ENCODE measurements at places on chromosomes 12 and 14. TPM values are rescaled to one million over a fixed set of nuclear protein-coding genes. Genes with fewer than 3 reads are reported as not detected.

Gene RIPK3
- total RNA-seq = not detected

Gene NEUROD4
- total RNA-seq = 0.62 TPM

Gene SLC10A1
- total RNA-seq = not detected

Gene TIMELESS
- 56.3 TPM for total RNA-seq

DNA sequence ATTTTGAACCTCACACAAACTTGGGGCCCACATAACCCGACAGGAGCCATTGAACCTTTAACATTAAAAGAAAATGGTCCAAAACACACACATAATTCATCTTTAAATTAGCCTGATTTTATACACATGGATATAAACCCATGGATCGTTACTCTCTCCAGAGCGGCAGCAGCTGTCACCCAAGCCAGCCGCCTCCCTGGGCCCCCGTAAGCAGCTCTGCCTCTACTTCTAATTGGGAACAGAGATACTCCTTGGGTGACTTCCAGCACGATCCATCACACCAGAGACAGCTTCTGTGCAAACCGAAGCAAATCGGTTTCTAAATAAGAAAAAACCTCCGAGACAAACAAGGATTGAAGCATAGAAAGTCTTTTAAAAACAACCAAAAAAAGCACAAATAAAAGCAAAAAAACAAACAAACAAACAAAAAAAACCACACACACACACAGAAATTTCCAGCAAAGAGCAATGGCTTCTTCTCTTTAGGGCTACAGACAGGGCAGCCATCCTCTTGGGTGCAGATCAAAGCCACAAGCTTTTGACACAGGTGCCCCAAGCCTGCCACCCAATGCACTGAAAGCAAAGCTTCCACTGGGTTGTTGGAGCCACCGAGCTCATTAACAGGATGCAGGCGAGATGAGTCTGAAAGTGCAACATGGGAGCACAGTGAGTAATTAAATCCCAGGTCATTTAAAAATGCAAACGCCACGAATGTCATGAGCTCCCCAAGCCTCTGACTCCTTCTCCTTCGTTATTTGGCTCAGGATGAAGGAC is 156.9 kb downstream of the DPF3 start:
- H3K4me3 ChIP-seq = no peak overlapping the region
- H3K27me3 ChIP-seq = no peaks in the 10 kb centered on the region
- H3K27ac ChIP-seq = no peak overlapping the region
- no peak for DNase-seq
- H3K4me1 ChIP-seq = no peaks in the 10 kb centered on the region
- no peaks in the 10 kb centered on the region for H3K36me3 ChIP-seq

DNA sequence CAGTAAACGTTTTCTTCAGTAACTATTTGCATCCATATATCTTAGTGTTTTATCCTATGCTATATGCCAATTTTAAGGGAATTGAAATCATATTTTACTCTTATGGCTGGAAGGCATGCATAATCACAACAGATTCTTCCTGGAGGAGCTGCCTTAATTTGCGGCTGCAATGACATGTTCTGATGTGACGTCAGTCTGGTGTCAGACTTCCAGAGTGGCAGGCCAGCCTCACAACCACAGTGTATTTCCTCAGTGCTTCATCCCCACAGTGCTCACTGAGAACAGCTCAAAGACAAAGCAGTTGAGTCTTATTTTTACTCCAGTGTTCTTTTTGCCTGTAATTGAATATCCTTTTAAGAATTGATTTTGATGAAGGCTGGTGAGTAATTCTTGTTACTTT is 107.1 kb downstream of the PLEKHA5 start:
- H3K27me3 ChIP-seq = no peaks in the 10 kb centered on the region
- no peak for DNase-seq
- H3K36me3 ChIP-seq = no peaks in the 10 kb centered on the region
- H3K4me1 ChIP-seq = peaks cover 28% of the 10 kb centered on the region
- no peak overlapping the region for H3K27ac ChIP-seq
- no peak overlapping the region for H3K4me3 ChIP-seq

GRCh38 chr14:84885061-84885460 is 644.9 kb upstream of the FLRT2 start:
- no peaks in the 10 kb centered on the region for H3K4me1 ChIP-seq
- no peaks in the 10 kb centered on the region for H3K27me3 ChIP-seq
- no peak for DNase-seq
- H3K4me3 ChIP-seq = no peak overlapping the region
- no peak overlapping the region for H3K27ac ChIP-seq
- H3K36me3 ChIP-seq = no peaks in the 10 kb centered on the region

DNA sequence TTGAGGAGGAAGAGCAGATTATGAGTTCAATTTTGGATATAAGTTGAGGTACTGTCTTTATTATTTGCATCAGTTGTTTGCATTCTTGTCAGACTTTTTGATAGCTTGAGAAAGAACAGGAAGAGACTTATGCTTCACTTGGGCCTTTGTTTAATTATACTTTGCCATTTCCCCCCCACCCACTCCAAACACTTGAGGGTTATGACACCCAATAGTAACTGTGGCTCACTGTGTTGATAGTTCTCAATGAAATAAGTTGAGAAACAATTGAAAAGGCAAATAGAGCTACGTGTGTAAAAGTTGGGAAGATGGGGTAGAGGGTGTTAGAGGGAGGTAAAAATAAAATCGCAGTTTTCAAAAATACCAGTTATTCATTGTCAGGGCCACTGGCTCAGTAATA is 17.7 kb downstream of the NAA30 start:
- no peak overlapping the region for H3K4me3 ChIP-seq
- peaks cover 10% of the 10 kb centered on the region for H3K36me3 ChIP-seq
- no peaks in the 10 kb centered on the region for H3K27me3 ChIP-seq
- H3K4me1 ChIP-seq = no peaks in the 10 kb centered on the region
- no peak overlapping the region for H3K27ac ChIP-seq

- H3K27me3 ChIP-seq = no peaks in the 10 kb centered on the region
- H3K27ac ChIP-seq = no peak overlapping the region
- peak; percentile 58 for DNase-seq
- no peaks in the 10 kb centered on the region for H3K36me3 ChIP-seq
These were observed 149.7 kb upstream of the ARHGAP5 start for GRCh38 chr14:31927348-31927832.

GRCh38 chr12:26636710-26637328 is 196.2 kb downstream of the ITPR2 start:
- no peaks in the 10 kb centered on the region for H3K36me3 ChIP-seq
- H3K4me3 ChIP-seq = no peak overlapping the region
- DNase-seq = no peak

DNA sequence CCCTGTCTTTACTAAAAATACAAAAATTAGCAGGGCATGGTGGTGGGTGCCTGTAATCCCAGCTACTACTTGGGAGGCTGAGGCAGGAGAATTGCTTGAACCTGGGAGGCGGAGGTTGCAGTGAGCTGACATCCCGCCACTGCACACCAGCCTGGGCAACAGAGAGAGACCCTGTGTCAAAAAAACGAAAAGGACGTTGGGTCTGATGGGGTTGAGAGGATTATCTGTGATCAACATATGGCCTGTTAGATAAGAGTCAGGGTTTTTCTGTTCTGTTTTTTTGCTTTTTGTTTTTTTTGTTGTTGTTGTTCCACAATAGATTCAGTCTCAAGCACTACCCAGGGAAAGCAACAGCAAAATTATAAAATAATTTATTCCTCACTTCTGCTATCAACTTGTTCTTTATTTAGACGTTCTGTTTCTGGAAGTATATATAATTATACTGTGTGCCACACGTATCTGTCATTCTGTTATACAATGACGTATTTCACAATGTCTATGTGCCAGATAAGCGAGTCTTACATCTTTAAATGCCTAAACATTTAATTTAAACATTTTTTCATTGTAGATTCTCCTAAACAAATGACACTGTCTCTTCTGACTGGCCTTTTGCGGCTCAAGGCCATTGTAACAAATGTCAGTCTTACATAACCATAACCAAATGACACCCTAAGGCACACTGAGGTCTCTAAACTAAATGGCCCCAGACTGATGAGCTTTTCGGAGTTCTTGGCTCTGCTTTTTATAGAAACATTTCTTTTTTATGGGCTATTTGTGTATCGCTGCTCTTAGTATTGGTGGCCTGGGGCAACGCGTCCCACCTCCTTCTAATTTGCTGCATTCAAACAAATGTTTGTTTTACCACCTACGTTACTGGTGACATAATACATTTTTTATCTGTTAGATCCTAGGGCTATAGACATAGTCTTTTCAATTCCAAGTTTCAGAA is 7.2 kb upstream of the P2RX4 start:
- H3K27me3 ChIP-seq = no peaks in the 10 kb centered on the region
- H3K36me3 ChIP-seq = no peaks in the 10 kb centered on the region
- H3K4me1 ChIP-seq = no peaks in the 10 kb centered on the region
- no peak overlapping the region for H3K4me3 ChIP-seq
- no peak overlapping the region for H3K27ac ChIP-seq
- no peak for DNase-seq

DNA sequence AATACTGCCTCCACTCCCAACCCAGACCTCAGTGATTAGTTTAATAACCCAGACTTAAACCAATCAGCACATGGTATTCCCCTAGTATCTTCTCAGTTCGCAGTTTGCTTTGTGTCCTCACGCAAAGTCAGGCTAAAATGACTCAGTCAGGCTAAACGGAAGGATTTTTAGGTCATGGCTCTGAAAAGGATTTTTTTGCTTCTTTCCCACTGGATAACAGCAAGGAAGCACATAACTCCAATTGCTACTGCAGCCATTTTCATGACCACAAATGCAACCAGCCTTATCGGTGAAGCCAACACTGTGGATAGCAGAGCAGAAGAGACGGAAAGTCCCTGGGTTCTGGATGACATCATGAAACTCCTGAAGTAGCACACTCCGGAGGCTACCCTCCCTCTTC is 67.7 kb downstream of the ZC3H14 start:
- DNase-seq = no peak
- H3K27ac ChIP-seq = no peak overlapping the region
- H3K27me3 ChIP-seq = no peaks in the 10 kb centered on the region

- no peak for DNase-seq
- H3K4me1 ChIP-seq = no peaks in the 10 kb centered on the region
- H3K36me3 ChIP-seq = no peaks in the 10 kb centered on the region
- no peak overlapping the region for H3K27ac ChIP-seq
- H3K27me3 ChIP-seq = no peaks in the 10 kb centered on the region
These were observed 100.5 kb upstream of the SSTR1 start for GRCh38 chr14:38107216-38107631.

- no peak overlapping the region for H3K27ac ChIP-seq
- DNase-seq = no peak
- peaks cover 10% of the 10 kb centered on the region for H3K4me1 ChIP-seq
- H3K4me3 ChIP-seq = no peak overlapping the region
- no peaks in the 10 kb centered on the region for H3K27me3 ChIP-seq
These were observed 8.3 kb downstream of the PYGL start for GRCh38 chr14:50936016-50936340.

GRCh38 chr12:92210071-92210470 is 64.4 kb upstream of the BTG1 start:
- no peaks in the 10 kb centered on the region for H3K36me3 ChIP-seq
- H3K27me3 ChIP-seq = no peaks in the 10 kb centered on the region
- H3K27ac ChIP-seq = no peak overlapping the region
- no peak overlapping the region for H3K4me3 ChIP-seq
- peaks cover 4% of the 10 kb centered on the region for H3K4me1 ChIP-seq

- peaks cover 11% of the 10 kb centered on the region for H3K4me1 ChIP-seq
- no peak overlapping the region for H3K27ac ChIP-seq
- H3K4me3 ChIP-seq = no peak overlapping the region
- H3K36me3 ChIP-seq = no peaks in the 10 kb centered on the region
These were observed 20.9 kb upstream of the CACNA2D4 start for GRCh38 chr12:1939331-1939730.

DNA sequence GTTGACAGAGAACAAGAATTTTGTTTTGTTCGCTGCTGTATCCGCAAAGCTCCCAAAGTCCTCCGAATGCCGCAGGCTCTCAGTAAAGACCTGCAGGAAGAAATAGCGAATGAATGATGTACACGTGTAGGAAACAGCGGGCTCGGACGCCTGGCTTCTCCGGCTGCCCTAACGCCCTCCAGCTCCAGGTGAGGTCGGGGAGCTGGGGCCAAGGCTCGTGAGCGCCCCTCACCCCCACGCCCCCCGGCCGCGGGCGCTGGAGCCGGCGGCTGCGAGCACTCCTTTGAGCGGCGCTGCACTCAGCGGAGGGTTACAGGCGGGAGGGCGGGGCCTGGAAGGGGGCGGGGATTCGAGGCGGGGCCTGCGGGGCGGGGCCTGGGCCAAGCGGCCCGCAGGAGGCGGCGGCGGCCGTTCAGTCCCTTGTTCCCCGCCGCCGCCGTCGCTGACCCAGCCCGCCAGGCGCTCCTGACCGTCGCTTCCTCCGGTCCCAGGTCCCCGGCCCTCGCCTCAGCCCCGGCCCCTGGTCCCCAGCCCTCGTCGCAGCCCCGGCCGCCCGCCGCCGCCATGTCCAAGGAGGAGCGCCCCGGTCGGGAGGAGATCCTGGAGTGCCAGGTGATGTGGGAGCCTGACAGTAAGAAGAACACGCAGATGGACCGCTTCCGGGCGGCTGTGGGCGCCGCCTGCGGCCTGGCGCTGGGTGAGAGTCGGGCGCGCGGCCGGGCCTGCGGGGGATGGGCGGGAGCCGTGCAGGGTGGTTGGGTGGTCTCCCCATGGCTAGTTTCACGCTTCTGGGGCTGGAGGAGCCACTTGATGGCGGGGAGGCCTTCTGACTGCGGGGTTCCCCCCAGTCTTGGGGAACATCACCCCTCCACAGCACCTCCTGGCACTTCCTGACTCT is at the start of gene AACS:
Gene AACS, plus strand, starts transcription at position 415 of the 898 bp plus-strand sequence. Its CDS starts 150 bp downstream, at position 565.
- no peak within 1 kb of the TSS for H3K27ac ChIP-seq
- H3K27me3 ChIP-seq = peaks cover 13% of the 10 kb centered on the region
- no peaks in the 10 kb centered on the region for H3K36me3 ChIP-seq

DNA sequence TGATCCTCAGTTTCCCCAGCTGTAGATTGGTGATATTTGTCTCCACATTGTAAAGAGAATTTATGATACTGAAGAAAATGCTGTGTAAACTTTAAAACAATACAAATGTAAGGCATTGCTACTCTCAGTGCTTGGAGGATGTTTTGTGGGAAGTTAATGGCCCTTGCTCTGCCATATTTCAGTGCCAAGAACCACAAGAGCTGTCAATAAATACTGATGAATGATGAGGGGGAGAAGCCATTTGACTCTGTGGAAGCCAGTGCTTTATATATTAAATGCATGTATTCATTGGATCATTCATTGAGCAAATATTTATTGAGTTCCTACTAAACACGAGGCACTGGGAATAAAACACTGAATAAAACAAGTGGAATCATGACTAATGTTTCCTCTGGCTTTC is 30.8 kb downstream of the CACNA1C start:
- no peaks in the 10 kb centered on the region for H3K4me1 ChIP-seq
- H3K36me3 ChIP-seq = no peaks in the 10 kb centered on the region
- no peak overlapping the region for H3K4me3 ChIP-seq
- no peaks in the 10 kb centered on the region for H3K27me3 ChIP-seq
- no peak for DNase-seq
- H3K27ac ChIP-seq = no peak overlapping the region

DNA sequence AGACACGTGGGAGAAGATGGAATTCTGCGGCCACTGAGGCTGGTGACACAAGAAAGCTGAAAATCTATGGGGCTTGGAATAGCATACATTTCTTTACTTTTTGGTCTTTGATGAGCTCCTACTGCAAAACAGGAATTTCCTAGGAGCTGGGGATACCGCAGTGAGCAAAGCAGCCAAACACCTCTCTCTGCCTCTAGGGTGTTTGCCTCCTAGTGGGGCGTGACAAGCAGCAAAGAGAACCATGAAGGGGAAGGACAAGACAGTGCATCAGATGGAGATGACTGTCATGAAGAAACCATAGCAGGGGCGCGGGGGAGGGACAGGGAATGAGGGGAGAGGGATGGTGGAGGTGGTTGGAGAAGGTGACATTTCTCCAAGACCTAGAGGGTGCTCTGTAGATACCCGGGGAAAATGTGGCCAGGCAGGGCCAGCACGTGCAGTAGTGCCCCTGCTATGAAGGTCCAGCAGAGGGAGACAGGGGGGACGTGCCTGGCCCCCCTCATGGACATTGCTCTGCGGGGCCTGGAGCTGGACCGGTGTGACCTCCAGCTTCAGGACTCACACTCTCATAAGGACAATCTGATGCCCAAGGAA is 58.6 kb downstream of the SERPINA3 start:
- no peak overlapping the region for H3K4me3 ChIP-seq
- peaks cover 5% of the 10 kb centered on the region for H3K4me1 ChIP-seq
- H3K36me3 ChIP-seq = no peaks in the 10 kb centered on the region
- no peak overlapping the region for H3K27ac ChIP-seq
- no peaks in the 10 kb centered on the region for H3K27me3 ChIP-seq
